ENCODE measurements at places on chromosomes 7 and 10.

GRCh38 chr7:101164071-101164840 is 1.1 kb downstream of the VGF start:
- H3K27me3 ChIP-seq, result peaks cover 95% of the 10 kb centered on the region
- H3K4me3 ChIP-seq, result no peak overlapping the region
- no peak for DNase-seq
- peaks cover 4% of the 10 kb centered on the region for H3K36me3 ChIP-seq

GRCh38 chr7:78195281-78195680 is 396.7 kb downstream of the PHTF2 start:
- peaks cover 6% of the 10 kb centered on the region for H3K36me3 ChIP-seq
- no peak overlapping the region for H3K27ac ChIP-seq
- no peaks in the 10 kb centered on the region for H3K4me1 ChIP-seq
- H3K27me3 ChIP-seq, result no peaks in the 10 kb centered on the region
- no peak for DNase-seq

- peak overlapping the region; percentile 69 for H3K27ac ChIP-seq
- no peaks in the 10 kb centered on the region for H3K36me3 ChIP-seq
- H3K4me1 ChIP-seq, result peaks cover 2% of the 10 kb centered on the region
- H3K4me3 ChIP-seq, result no peak overlapping the region
- H3K27me3 ChIP-seq, result no peaks in the 10 kb centered on the region
Measured at GRCh38 chr10:30705625-30706149, 76.1 kb upstream of the LYZL2 start.

DNA sequence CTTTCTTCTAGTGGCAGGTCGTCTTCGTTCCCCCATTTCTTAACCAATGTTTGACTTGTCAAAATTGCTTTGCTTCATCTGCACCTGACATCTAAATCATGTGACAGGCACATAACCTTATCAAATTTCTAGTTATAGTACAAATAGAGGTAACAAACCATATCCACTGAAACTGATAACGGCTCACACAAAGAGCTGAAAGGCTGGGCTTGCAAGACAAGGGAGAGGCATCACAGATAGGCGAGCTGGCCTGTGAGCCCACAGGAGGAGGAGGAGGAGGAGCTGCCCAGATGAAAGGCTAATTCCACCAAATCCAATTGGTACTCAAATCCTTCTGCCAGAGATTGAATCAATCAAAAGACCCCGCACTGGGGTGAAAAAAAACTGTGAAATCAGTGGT is 80.2 kb upstream of the NEBL start:
- no peaks in the 10 kb centered on the region for H3K27me3 ChIP-seq
- DNase-seq, result no peak
- no peak overlapping the region for H3K4me3 ChIP-seq
- no peak overlapping the region for H3K27ac ChIP-seq
- no peaks in the 10 kb centered on the region for H3K36me3 ChIP-seq
- H3K4me1 ChIP-seq, result no peaks in the 10 kb centered on the region

DNA sequence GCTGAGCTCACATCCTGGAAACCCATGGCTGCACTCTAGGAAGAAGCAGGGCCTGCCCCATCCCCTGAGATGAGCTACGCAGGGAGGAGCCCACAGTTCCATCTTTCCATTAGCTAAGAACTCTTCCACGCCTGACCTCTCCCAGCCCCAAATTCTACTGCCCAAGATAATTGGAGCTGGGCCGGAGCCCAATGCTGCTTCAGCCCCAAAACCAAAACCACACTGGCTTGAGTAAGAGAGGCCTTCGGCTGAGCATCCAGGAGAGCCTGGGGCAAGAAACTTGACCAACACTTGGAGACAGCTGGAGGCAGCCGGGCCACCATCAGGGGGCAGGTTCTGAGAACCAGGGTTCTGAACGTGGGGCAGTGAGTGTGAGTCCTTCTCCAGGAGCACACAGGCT is 116.1 kb upstream of the ZMIZ1 start:
- no peaks in the 10 kb centered on the region for H3K36me3 ChIP-seq
- H3K4me1 ChIP-seq, result peaks cover 7% of the 10 kb centered on the region
- H3K4me3 ChIP-seq, result no peak overlapping the region
- DNase-seq, result peak; percentile 39
- no peaks in the 10 kb centered on the region for H3K27me3 ChIP-seq

GRCh38 chr10:44961230-44961571 is 1.6 kb downstream of the RASSF4 start:
- DNase-seq, result peak; percentile 11
- peak overlapping the region; percentile 88 for H3K27ac ChIP-seq
- no peaks in the 10 kb centered on the region for H3K36me3 ChIP-seq
- peak overlapping the region; percentile 73 for H3K4me3 ChIP-seq
- H3K27me3 ChIP-seq, result no peaks in the 10 kb centered on the region

DNA sequence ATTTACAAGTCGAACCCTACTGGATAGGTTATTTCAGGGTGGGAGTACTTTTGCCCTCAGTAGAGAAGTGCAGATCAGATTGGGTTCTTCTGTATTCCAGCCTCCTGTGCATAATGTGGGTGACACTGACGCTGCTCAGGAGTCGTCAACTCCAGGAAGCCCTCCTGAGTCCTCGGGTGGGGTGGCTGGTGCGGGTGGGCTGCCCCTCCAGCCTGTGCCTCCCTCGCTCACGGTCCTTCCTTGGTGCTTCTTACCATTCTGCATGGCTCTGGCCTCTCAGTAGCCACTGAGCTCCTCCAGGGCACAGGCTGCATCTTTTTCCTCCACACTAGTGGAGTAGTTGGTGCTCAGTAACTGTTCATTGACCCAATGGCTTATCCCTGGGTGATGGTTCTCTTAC is 4.3 kb downstream of the CDH23 start:
- H3K4me3 ChIP-seq, result no peak overlapping the region
- DNase-seq, result no peak
- H3K36me3 ChIP-seq, result no peaks in the 10 kb centered on the region
